ENCODE measurements at places on chromosomes 2 and 18. TPM values are rescaled to one million over a fixed set of nuclear protein-coding genes. Genes with fewer than 3 reads are reported as not detected.
A peak's percentile ranks its signal among the peaks of the same experiment; 100 is the strongest.

DNA sequence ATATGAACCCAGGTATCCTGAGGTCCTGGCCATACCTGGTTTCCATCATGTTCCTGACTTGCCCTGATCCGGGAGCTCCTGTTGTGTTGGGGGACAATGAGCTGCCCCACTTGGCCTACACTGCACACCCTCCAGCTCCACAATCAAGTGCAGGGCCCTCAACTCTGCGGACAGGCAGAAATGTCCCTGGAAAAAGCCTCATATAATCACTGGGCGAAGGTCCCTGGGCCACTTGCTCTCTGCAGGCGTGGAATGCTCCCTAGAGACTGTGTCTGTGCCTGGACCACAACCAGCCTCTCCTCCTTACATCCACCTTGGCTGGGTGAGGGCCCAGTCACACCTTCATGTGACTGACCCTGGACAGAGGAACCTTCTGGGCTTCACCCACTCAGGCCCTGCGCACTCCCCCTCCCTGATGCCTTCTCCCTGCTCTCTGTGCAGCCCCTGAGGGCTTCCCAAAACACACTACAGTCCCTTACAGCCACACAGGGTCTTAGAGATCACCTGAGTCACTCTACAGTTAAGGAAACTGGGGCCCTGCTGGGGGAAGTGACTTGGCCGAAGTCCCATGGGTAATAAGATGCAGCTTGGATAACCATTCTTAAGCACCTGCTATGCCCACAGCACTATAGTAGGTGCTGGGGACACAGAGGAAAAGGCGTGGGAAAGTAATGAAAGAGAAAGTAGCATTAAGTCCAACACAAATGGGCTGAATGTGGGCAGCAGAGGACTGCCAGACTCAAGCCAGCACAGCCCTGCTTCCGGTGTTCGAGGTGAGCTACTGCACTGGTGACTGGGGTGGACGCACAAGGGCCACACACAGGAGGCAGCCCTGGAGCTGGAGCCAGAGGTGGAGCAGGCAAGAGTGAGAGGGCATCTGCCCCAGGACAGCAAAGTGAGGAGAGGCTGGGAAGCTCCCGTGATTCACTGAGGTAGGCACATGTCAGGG is 9.8 kb downstream of the BOLA3 start:
- no peak for DNase-seq

GRCh38 chr2:85511008-85511811 is 27.8 kb upstream of the MAT2A start:
- peak; percentile 42 for DNase-seq

DNA sequence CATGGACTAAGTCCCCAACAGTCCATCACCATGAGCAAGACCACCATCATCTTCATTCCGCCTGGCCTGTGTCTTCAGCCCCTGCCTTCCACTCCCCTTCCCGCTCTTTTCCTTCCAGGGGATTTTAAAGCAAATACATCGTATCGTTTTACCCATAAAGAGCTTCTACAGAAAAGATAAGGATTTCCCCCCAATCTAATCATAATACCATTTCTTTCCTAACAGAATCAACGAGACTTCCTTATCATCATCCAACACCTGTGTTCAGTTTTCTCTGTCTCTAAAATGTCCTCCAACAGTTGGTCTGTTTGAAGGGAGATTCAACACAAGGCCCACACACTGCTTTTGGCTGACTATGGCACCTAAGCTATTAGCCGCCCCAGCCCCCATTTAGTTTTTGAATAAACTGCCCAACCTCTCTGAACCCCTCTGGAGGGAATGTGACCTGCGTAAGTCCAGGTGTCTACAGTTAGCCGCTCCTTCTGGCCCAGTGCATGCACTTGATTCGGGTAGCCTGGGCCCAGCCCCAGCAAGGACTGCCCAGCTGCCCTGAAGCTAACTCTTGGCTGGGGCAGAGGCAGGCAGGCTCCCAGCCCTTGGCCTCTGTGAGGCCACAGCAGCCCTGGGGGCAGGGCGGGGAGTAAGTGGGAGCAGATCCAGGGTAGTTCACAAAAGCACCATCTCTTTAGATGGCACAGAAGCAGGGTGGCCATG is 25.3 kb upstream of the SEMA4C start:
- no peak for DNase-seq

GRCh38 chr18:78770139-78770822 is 209.3 kb upstream of the SALL3 start:
- no peak for DNase-seq

- DNase-seq = no peak
Measured at GRCh38 chr2:145199827-145200706, 680.1 kb upstream of the ZEB2 start.

MALL gene
- total RNA-seq = 2.2 TPM

GRCh38 chr2:100675855-100676254 is 113.1 kb downstream of the PDCL3 start:
- no peak for DNase-seq

DSG4 gene
- total RNA-seq = not detected

- peak; percentile 22 for DNase-seq
Measured at GRCh38 chr2:33059471-33060156, 112.9 kb downstream of the LTBP1 start.

- DNase-seq = no peak
Measured at GRCh38 chr18:50127516-50128210, 67.3 kb downstream of the MYO5B start.

MFSD6 gene
- total RNA-seq = 14.7 TPM
